Spleen (tissue), 13 donors: ENCODE measurements at places on chromosomes 2 and 18. TPM values are rescaled to one million over a fixed set of nuclear protein-coding genes. Genes with fewer than 3 reads are reported as not detected.

DNA sequence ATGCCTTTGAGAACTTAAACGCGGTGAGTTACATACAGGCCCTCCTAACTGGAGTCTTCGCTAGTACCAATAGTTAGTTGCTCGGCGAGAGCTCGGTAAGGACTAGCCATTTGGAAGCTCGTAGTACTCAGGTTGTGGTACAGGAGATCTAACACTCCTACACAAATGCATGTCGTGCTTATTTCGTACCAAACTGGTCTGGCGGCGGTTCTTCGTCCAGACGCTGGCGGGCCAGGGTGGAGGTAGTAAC lies 346 bp upstream of the VRK2 start:
- H3K27ac ChIP-seq, result peak overlapping the region; percentile 95
- DNase-seq, result no peak
- H3K4me3 ChIP-seq, result peak overlapping the region; percentile 62
- peaks cover 21% of the 10 kb centered on the region for H3K36me3 ChIP-seq

GRCh38 chr2:241571821-241572620 lies 13.5 kb downstream of the BOK start:
- H3K4me1 ChIP-seq, result no peaks in the 10 kb centered on the region
- H3K27me3 ChIP-seq, result no peaks in the 10 kb centered on the region
- no peak overlapping the region for H3K4me3 ChIP-seq
- H3K36me3 ChIP-seq, result no peaks in the 10 kb centered on the region
- peak; percentile 54 for DNase-seq
- no peak overlapping the region for H3K27ac ChIP-seq

DNA sequence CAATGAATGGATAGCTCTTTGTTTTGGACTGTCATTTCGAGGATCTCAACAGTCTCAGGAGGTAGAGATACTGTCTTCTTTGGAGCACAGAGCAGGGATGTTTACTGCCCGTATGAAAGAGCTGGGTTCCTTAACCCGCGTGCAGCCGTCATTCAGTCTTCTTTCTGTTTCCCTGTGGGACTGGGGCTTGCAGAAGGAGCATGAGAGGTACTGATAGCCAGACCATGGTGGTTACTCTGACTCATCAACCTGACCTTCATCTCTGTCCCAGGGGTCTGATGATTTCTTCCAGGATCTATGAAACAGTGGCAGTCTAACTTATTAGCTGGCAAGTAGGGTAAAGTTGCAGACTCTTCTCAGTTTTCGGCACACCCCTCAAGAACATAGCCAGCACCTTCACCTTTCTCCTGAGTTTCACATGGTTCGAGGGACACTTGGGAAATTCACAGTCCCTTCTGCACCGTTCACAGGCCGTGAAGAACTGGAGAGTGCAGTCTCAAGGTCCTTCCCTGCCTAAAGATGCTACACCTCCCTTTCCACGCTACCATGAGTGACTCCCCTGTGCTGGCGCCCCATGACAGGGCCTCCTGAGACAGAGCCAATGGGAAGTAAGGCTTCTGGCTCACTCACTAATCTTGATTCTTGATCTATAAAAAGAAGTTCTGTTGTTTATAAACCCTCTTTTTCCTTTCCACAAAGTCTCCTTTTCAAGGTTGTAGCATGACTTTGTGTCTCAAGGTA lies 226.2 kb downstream of the MC4R start:
- no peak overlapping the region for H3K4me3 ChIP-seq
- no peak overlapping the region for H3K27ac ChIP-seq
- H3K4me1 ChIP-seq, result peaks cover 3% of the 10 kb centered on the region
- no peaks in the 10 kb centered on the region for H3K36me3 ChIP-seq

DNA sequence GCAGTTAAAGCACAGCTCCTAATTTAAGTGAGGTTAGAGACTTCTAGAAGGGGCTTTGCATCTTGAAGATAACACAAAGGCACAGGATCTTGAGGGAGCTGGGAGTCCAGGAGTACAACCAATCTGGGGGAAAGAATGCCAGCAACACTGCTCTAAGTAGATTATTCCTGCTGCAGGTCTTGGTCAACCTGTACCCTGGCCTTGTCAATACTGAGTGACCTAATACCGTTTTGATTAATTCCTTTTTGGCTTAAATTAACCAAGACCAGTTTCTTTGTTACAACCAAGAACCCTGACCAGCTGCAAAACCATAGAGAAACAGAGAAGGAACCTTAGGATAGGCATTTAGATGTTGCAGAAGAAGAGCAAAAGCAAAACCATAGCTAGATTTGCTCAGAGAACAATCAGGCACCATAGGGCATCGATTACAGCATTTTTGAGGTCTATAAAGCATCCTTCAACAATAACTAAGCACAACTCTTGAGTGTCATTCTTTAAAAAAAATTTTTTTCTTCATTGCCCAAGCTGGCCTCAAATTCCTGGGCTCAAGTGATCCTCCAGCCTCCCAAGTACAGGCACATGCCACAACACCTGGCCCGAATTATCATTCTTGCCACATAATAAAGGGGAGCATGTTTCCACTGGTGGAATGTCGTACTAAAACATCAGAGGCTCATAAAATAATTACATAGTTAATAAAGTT lies 6.3 kb downstream of the STARD7 start:
- H3K27me3 ChIP-seq, result no peaks in the 10 kb centered on the region
- no peaks in the 10 kb centered on the region for H3K36me3 ChIP-seq
- no peak overlapping the region for H3K4me3 ChIP-seq
- H3K4me1 ChIP-seq, result peaks cover 99% of the 10 kb centered on the region
- no peak for DNase-seq

DNA sequence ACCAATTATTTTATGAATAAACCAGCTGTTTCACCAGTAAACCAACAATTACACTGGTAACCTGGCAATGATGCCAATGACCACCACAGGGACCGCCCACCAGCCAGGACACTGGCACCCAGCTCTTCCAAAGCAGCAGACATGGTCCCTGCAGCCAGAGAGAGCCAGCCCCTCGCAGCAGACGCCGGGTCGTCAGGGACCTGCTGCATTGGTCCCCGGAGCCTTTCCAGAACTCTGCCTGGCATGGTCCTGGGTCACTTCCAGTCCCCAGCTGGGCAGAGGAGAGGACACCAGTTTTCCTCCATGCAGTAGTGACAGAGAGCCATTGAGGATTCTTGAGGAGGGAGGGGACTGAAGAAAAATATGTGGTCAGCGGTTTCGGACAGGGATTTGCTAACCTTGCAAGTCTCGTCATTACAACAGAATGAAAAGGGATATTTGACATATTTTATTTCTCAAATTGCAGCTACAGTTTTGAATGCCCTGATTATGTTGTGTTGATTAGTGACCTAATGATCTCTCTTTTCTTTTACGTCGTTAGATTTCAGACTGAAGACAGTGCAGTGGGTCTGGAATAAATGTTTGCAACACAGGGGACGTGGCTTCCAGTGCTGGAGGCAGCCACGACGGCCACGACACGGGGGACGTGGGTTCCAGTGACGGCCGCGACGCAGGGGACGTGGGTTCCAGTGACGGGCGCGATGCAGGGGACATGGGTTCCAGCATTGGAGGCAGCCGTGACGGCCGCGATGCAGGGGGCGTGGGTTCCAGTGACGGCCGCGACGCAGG lies 154.5 kb downstream of the TPO start:
- H3K36me3 ChIP-seq, result no peaks in the 10 kb centered on the region
- H3K27ac ChIP-seq, result no peak overlapping the region
- no peak overlapping the region for H3K4me3 ChIP-seq
- no peak for DNase-seq

DNA sequence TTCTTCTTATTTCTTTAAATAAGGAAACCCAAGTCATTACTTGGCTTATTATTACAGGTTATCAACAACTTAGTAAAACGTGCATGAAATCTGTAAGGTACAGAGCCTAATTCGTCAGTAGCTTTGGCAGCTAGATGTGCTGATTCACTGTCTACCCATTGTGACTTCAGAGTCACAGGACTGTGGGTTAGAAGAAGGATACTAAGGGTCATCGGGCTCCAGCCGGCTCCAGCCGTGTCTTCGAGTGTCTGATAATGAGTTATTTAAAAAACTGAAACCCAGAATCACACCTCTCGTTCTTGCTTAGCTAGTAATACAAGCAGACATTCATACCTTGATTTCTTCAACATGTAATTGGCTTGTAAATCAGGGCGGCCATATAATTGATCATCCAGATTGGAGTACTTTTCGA lies 170.5 kb downstream of the FMNL2 start:
- H3K36me3 ChIP-seq, result no peaks in the 10 kb centered on the region
- peak overlapping the region; percentile 40 for H3K27ac ChIP-seq
- no peaks in the 10 kb centered on the region for H3K27me3 ChIP-seq

DNA sequence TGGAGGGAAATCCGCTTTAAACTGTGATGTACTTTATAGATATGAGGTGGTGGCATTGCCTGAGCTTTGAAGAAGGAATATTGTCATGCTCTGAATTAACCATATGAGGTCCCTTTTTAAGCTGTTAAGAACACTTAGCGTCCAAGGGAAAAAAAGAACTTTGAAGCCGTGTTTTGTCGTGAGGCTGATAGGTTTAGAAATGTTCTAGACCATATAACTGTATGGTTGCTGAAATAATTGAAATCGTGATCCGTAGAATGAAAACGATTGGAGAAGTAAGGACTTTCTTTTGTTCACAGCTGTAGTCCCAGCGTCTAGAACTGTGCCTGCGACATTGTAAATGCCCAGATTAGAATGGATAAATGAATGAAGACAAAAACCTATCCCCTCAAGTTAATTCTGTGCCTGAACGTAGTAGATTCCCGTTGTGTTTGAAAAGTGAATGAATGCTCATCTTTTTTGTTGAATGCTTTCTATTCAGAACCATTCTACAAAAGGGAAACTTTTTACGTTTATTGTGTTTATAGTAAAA lies 1.5 kb downstream of the SMCHD1 start:
- peaks cover 36% of the 10 kb centered on the region for H3K4me1 ChIP-seq
- H3K36me3 ChIP-seq, result peaks cover 8% of the 10 kb centered on the region
- H3K27me3 ChIP-seq, result no peaks in the 10 kb centered on the region
- H3K27ac ChIP-seq, result peak overlapping the region; percentile 98
- H3K4me3 ChIP-seq, result peak overlapping the region; percentile 94
- no peak for DNase-seq

GRCh38 chr2:224669449-224669848 lies 46.7 kb downstream of the CCDC195 start:
- no peak overlapping the region for H3K4me3 ChIP-seq
- no peak overlapping the region for H3K27ac ChIP-seq
- no peaks in the 10 kb centered on the region for H3K4me1 ChIP-seq
- no peaks in the 10 kb centered on the region for H3K27me3 ChIP-seq
- H3K36me3 ChIP-seq, result no peaks in the 10 kb centered on the region

GRCh38 chr2:209532321-209532720 lies 108.5 kb downstream of the MAP2 start:
- no peaks in the 10 kb centered on the region for H3K27me3 ChIP-seq
- no peak overlapping the region for H3K4me3 ChIP-seq
- no peaks in the 10 kb centered on the region for H3K4me1 ChIP-seq

DNA sequence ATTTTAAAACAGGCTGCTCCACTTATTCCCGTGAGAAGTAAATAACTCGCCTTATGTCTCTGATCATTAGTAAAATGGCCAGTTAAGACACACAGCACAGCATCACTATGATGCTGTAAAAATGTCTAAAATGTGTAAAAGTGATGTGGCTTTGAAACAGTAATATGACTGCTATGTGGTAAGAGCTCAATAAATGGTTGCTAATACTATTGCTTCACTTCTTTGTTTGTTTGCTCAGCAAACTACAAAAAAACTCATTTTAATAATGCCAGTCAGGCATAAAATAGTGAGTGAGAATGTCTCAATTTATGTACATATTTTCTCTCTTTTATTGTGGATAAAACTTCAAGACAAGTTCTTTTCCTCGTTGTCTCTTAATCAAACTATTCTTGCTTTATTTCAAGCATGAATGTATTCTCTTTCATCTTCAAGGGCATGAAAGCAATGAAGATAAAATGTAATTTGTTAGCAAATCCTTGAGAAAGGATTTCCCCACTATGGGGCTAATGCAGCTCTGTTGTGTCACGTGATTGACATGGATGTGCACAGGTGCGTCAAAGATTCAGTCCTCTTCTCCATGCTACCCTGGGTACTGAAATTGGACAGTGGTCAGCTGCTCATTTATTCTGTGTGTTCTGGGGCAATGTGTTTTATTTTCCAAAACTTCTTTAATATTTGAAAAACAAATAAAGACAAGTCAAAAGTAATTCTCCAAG lies 387.2 kb downstream of the TRIB2 start:
- H3K27ac ChIP-seq, result no peak overlapping the region
- no peaks in the 10 kb centered on the region for H3K36me3 ChIP-seq
- H3K4me1 ChIP-seq, result no peaks in the 10 kb centered on the region
- no peak overlapping the region for H3K4me3 ChIP-seq
- no peak for DNase-seq
- H3K27me3 ChIP-seq, result no peaks in the 10 kb centered on the region

DNA sequence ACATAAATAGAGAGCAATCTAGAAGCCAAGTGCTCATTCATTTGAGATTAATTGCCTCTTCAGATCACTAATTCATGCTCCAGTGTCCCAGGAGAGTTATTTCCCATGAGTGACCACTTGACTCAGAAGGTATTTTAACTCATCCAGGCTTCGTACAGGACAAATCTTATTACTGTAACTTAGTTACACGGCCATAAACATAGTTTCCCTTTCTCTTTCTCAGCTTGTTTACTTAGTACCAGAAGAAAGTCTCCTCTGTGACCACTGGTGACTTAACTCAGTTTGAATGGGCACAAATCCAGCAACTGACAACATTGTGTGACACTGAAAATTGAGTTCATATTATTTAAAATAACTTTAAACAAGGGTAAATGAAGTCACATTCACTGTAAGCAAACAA lies 25.3 kb downstream of the MMADHC start:
- no peak overlapping the region for H3K27ac ChIP-seq
- H3K27me3 ChIP-seq, result no peaks in the 10 kb centered on the region
- no peak for DNase-seq
- no peak overlapping the region for H3K4me3 ChIP-seq
- H3K36me3 ChIP-seq, result peaks cover 24% of the 10 kb centered on the region

GRCh38 chr2:46410273-46411244 lies 68.8 kb upstream of the TMEM247 start:
- no peak for DNase-seq
- H3K27me3 ChIP-seq, result no peaks in the 10 kb centered on the region
- no peak overlapping the region for H3K4me3 ChIP-seq
- H3K27ac ChIP-seq, result no peak overlapping the region
- H3K4me1 ChIP-seq, result peaks cover 3% of the 10 kb centered on the region

DNA sequence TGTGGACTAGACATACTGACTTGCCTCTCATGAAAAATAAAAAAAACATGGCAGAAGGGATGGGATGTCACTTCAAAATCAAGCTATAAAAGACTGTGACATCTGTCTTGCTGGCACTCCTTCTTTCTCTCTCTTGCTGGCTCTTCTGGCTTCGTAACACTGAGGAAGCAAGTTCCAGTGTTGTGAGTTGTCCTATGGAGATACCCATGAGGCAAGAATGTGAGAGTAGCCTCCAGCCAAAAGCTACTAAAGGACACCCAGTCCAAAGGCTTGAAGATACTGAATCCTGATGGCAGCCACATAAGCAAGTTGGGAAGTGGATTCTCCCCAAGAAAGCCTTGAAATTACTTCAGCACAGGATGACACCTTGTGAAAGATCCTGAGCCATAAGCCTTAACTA lies 376.1 kb upstream of the TMEFF2 start:
- H3K36me3 ChIP-seq, result no peaks in the 10 kb centered on the region
- no peak overlapping the region for H3K27ac ChIP-seq
- no peaks in the 10 kb centered on the region for H3K27me3 ChIP-seq
- H3K4me1 ChIP-seq, result no peaks in the 10 kb centered on the region
- no peak for DNase-seq

KCNE4 gene
- 5.7 TPM for total RNA-seq

TBR1 gene
- total RNA-seq, result not detected

SPHKAP gene
- 0.83 TPM for total RNA-seq

FAM161A gene
- 2.4 TPM for total RNA-seq

OBSL1 gene
- total RNA-seq, result 31.0 TPM

FLACC1 gene
- 4.1 TPM for total RNA-seq

CRACDL gene
- total RNA-seq, result 1.4 TPM

CCL20 gene
- not detected for total RNA-seq

ERICH2 gene
- total RNA-seq, result not detected

SLC4A5 gene
- 3.9 TPM for total RNA-seq
